ENCODE measurements at places on chromosomes 7 and 10.
A peak's percentile ranks its signal among the peaks of the same experiment; 100 is the strongest.

- DNase-seq: no peak
These were observed 68.8 kb upstream of the IFRD1 start for GRCh38 chr7:112381311-112382091.

DNA sequence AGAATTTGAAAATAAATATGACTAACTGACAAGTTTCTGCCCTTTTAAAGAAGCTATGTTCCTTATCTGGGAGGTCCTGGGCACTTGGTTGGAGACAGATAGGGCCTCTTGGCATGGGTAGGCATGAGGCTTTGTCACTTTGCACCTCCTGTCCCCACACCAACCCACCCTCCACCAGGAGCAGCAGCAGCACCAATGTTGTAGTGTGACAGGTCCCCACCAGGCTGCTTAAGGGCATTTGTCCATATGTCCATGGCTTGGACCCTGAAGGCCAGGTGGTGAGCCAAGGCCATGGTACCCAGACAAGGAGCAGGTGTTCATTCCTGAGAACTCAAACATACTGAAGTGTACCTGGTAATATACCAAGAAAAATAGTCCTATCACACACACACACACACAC, 629.1 kb downstream of the ACTR3B start:
- DNase-seq: no peak

GRCh38 chr10:42367532-42368230, 270.7 kb downstream of the ZNF33B start:
- no peak for DNase-seq

DNA sequence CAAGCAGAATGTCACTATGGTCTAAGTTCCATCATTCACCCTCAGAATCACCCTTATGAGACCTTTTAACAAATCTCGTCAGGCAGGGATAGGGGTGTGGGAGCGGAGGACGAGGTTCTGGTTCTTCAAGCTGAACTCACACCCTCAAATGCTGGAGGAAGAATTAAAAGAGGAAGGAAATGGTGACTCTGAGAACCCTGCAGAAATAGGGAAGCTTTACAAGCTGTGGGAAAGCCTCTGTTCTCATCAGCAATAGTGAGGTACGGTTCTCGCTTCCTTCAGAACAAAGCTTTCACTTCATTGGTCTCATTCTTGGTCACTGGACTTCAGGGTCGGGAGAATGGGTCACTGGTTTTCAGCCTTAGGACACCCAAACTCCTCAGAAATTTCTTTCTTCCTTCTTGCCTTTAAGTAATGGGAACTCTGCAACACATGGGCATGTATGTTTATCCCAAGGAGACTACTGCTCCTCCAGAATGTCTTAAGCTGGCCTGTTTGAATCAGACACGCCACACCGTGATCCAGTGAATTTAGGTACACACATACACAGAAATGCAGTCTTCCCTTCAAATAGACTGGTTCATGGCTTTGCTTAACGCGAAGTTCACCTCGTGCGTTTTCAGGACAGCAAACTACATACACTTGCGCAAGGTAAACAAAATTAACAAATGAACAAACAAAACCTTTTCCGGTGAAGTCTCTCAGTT, 226.0 kb downstream of the SFMBT2 start:
- DNase-seq: no peak

- no peak for DNase-seq
These were observed 8.1 kb downstream of the MYL10 start for GRCh38 chr7:101620991-101621390.

- no peak for DNase-seq
These were observed 42.4 kb upstream of the ANKRD1 start for GRCh38 chr10:90963331-90963730.

- no peak for DNase-seq
These were observed 39.8 kb downstream of the MET start for GRCh38 chr7:116711790-116712189.

DNA sequence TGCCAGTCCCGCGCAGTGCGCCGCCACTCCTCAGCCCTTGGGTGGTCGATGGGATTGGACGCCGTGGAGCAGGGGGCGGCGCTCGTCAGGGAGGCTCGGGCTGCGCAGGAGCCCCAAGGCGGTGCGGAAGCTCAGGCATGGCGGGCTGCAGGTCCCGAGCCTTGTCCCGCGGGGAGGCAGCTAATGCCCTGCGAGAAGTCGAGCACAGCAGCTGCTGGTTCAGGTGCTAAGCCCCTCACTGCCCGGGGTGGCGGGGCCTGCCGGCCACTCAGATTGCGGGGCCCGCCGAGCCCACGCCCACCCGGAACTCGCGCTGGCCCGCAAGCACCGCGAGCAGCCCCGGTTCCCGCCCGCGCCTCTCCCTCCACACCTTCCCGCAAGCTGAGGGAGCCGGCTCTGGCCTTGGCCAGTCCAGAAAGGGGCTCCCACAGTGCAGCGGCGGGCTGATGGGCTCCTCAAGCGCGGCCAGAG, 14.4 kb upstream of the WASL start:
- no peak for DNase-seq

DNA sequence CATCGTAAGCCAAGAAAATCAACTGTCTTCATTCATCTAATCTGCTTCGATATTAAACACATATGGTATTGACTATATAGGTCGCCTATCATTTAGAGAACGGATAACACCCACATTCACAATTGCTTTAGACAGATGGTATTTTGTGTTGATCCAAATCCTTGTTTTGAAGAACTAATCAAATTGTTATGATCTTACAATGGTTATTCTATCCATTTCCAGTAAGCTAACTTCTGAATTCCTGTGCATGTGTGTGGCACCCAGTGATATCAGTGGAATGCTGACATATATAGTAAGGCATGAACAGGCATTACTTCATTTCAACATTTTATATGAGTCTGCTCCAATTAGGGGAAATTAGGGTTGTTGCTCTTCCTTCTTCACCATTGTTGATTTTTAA, 98.8 kb downstream of the SEMA3E start:
- DNase-seq: no peak

- DNase-seq: no peak
These were observed 5.0 kb downstream of the TRIM24 start for GRCh38 chr7:138465046-138465445.

DNA sequence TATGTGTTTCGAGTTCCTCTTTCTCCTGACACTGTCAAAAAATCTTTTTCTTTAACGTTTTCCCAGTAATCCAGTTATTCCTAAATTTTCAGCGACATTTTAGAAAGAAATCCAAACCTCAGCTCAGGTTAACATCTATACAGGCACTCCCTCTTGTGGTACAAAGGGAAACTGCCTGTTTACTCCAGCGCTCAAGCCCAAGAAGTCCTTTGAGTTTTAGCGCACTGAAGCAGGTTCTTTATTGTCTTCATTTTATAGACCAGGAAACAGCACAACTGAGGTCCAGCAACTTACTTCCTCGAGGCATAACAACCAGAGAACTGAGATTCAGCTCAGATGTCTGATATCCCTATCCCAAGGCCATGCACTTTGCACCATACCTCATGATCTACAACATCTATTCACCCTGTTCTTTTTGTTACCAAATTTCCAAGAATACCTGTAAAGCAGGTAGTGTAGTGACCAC, 287.2 kb upstream of the MKLN1 start:
- peak; percentile 20 for DNase-seq

GRCh38 chr10:49298983-49299815, at the start of gene C10orf71:
Gene C10orf71, plus strand, starts transcription at chr10:49299170. Its CDS starts 23,376 bp downstream, at chr10:49322546.
- DNase-seq: no peak

GRCh38 chr7:66883716-66884115, 37.3 kb upstream of the TMEM248 start:
- DNase-seq: no peak

- no peak for DNase-seq
These were observed 40.4 kb upstream of the KIAA1217 start for GRCh38 chr10:24168258-24169170.

- no peak for DNase-seq
These were observed 299.9 kb upstream of the PITRM1 start for GRCh38 chr10:3472287-3473051.

- no peak for DNase-seq
These were observed 72.3 kb downstream of the GLCCI1 start for GRCh38 chr7:8040768-8041369.

GRCh38 chr10:46554166-46554781, 2.2 kb downstream of the GPRIN2 start:
- DNase-seq: peak; percentile 6

- DNase-seq: peak; percentile 91
These were observed at the start of gene HOXA4 for GRCh38 chr7:27130540-27131389. Gene HOXA4, minus strand, starts transcription at chr7:27130757. Its CDS starts 24 bp downstream, at chr7:27130733.

GRCh38 chr10:28489206-28489605, 43.7 kb upstream of the WAC start:
- DNase-seq: no peak

- no peak for DNase-seq
These were observed 51.1 kb downstream of the EPDR1 start for GRCh38 chr7:37971491-37971890.

- no peak for DNase-seq
These were observed 111.8 kb downstream of the EGFR start for GRCh38 chr7:55130395-55131141.

DNA sequence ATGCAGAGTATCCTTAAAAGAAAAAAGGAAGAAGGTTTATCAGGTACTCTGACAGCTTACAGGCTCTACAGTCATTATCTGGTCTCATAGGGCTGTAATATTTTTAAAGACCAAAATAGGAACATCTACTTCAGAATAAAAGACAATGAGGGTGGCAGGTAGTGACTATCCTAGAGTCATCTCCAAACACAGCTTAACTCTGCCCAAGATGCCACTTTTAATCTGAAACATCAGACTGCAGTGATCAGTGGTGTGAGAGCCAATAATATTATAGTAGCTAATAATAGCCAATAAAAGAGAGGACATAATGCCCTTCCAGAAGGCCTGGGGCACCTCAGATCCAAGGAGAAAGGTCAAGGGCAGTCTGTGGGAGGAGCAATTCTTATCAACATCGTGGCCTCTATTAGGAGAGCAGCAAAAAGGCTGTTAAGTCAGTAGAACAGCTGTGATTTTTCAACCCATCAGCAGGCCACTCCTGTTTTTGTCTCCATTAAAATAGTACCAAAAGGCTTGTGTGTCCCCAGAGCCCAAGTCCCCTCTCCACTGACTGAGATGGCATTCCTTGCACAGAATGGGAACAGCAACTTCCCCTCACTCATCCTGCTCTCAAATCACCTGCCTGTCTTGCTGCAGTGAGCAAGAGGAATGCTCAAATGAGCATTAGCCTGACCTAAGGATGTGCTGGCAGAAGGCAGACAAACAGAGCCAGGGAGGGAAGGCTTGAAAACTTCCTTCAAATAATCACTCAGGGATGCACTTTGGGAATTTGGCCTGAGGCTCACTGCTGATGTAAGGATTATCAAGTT, 20.7 kb upstream of the SPOCK2 start:
- no peak for DNase-seq

- no peak for DNase-seq
These were observed 221.5 kb downstream of the INHBA start for GRCh38 chr7:41481353-41481752.

DNA sequence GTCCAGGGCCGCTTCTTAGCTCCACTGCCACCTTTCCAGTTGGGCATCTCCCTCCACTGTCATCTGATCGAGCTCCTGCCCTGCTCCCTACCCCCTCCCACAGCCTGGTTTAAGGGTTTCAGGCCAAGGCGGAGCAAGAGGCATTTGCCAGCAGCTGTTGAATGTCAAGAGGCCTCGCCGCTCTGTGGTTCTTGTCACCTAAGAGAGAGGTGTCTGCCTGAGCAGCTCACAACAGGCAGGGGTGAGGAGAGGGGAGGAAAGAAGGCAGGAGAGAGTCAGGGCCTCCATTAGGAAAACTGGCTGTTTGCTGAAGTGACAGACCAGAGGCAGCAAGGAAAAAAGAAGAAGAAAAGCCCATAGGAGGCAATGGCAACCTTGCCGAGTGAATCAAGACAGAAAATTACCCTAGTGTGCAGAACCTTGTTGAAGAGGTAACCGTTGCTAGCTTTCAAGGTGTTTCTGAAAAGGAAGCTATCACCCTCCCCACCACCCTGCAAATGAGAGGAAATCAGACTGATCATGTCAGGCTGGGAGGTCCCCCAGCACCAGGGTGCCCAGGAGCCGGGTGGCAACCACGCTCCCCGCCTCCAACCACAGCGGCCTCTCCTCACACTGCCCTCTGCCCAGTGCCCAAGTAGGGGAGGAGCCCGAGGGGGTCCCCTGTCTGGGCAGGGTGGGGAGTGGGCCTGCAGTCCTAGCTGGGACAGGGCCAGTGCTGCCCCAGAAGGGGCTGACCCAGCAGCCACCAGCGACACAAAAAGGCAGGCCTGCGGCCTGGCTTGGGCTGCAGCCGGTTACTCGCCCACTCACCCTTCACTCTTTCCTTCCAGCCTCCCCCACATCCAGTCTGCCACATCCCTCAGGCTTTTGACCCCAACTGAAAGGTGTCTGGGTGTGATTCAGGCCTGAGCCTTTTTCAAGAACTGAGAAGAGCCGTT, 7.1 kb downstream of the GATA3 start:
- DNase-seq: no peak

- no peak for DNase-seq
These were observed 7.7 kb downstream of the DGKB start for GRCh38 chr7:14894826-14895225.

GRCh38 chr10:124521429-124521871, 59.8 kb downstream of the LHPP start:
- no peak for DNase-seq

DNA sequence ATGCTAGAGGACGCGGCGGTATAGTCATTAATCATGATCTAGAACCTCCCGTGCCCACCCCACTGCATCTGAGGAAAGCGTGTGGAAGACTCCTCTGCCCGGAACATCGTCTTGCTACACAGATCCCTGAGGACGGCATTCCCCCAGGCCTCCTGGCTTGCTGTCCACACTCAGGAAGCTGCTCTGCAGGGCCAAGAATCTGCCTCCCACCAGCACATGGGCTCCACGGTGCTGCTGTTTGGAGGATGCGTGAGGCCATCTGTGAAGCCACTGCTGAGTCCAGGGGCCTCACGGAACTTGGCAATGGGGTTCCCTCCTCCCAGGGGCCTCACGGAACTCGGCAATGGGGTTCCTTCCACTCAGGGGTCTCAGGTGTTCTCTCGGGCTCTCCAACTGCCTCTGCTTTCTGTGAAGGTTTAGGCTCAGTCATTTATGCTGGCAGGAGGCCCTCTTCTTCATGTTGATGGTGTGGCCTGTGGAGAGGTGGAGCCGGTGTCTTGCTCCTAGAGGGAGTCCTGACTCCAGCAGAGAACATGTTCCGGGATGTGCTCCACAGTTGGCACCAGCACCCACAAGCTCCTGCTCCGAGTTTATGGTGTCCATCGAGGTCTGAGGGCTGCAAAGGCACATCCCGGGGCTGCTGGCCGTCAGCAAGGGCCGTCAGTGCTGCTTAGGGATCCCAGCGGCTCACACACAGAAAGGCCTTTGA, 273.3 kb downstream of the DNAJB6 start:
- DNase-seq: no peak

DNA sequence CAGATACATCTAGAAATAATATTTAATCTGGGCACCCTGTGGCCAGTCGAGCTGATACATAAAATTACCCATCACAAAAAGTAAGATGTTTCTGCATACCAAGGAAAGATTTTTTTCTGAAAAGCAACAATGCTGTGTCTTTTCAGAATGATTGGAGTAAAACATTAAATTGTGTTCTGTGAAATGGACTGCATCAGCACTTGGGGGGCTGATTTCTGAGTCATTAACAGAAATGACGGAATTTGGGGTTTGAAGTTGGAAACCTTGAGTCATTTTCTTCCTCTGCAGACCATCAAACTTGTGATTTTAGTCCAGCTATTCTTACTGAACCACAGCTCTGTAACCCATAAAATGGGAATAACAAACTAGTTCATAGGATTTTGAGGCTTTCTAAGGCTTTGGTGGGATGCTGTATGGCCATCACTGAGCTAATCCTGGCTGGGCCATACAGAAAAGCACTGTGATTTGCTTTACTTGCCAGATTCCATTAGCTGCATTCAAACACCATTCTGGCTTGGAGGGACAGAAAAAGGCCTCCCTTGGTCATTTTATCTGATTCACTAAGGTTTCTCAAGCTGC, 739.4 kb upstream of the IGFBP3 start:
- DNase-seq: no peak

GRCh38 chr7:50560865-50561351, 4.3 kb downstream of the DDC start:
- DNase-seq: no peak
